ENCODE measurements at places on chromosomes 6 and 20. TPM values are rescaled to one million over a fixed set of nuclear protein-coding genes. Genes with fewer than 3 reads are reported as not detected.
A peak's percentile ranks its signal among the peaks of the same experiment; 100 is the strongest.

The TSPO2 gene
- not detected for total RNA-seq

The DPPA5 gene
- not detected for total RNA-seq

DNA sequence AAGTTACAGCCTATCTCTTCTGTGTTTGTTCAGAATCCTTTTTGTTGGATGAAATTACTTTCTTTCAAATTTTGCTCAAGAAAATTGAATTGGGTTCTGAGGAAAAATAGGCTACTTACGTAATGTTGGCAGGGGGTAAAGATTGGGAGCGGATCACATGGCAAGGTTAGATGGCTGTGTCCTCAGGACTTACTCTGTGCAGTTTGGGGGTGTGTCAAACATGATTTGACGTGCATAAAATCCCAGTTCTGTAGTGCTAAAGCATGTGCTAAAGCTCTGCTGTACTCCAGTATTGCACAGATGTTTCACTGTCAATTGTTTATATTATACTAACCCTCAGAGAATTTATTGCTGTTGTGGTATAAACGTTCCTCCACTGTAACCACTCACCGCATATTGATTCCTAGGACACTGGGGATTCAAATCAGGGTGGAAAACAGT is 2.6 kb downstream of the NT5E start:
- no peak overlapping the region for H3K27ac ChIP-seq
- DNase-seq: no peak
- peaks cover 78% of the 10 kb centered on the region for H3K27me3 ChIP-seq
- no peaks in the 10 kb centered on the region for H3K36me3 ChIP-seq

DNA sequence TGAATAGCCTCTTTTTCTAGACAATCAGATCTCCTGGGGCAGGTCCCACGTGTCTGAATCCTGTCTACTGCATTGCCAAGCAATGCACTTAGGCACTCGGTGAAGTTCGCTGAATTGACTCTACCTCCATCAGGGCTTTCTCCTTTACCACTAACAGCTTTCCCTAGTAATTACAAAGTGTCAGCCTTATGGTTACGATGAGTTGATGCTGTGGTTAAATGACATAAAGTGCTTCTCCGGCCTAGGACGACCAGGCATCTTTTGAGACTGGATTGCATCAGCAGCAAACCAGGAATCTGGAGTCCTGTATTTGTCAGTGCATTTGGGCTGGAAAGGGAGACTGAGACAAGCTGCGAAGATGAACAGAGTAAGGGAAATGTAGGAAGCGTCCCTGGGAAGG is 21.5 kb downstream of the NOX3 start:
- no peak for DNase-seq
- H3K36me3 ChIP-seq: no peaks in the 10 kb centered on the region
- H3K4me1 ChIP-seq: peaks cover 5% of the 10 kb centered on the region
- no peak overlapping the region for H3K4me3 ChIP-seq

- H3K27ac ChIP-seq: no peak overlapping the region
- DNase-seq: no peak
- H3K36me3 ChIP-seq: no peaks in the 10 kb centered on the region
- no peak overlapping the region for H3K4me3 ChIP-seq
- peaks cover 7% of the 10 kb centered on the region for H3K4me1 ChIP-seq
Observed at GRCh38 chr6:103983011-103983410, 876.7 kb downstream of the HACE1 start.

DNA sequence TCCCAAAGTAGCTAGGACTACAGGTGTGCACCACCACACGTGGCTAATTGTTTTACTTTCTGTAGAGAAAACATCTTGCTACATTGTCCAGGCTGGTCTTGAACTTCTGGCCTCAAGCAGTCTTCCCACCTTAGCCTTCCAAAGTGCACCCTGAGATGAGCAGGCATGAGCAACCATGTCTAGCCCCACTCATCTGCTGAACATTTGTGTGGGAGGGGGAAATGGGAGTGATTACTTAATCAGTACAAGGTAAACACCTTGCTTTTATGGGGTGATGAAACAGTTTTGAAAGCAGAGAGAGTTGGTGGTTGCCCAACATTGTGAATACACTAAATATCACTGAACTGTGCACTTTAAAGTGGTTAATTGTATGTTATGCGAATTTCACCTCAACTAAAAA is 5.3 kb downstream of the APMAP start:
- peaks cover 13% of the 10 kb centered on the region for H3K36me3 ChIP-seq
- DNase-seq: peak; percentile 7
- peaks cover 17% of the 10 kb centered on the region for H3K4me1 ChIP-seq

DNA sequence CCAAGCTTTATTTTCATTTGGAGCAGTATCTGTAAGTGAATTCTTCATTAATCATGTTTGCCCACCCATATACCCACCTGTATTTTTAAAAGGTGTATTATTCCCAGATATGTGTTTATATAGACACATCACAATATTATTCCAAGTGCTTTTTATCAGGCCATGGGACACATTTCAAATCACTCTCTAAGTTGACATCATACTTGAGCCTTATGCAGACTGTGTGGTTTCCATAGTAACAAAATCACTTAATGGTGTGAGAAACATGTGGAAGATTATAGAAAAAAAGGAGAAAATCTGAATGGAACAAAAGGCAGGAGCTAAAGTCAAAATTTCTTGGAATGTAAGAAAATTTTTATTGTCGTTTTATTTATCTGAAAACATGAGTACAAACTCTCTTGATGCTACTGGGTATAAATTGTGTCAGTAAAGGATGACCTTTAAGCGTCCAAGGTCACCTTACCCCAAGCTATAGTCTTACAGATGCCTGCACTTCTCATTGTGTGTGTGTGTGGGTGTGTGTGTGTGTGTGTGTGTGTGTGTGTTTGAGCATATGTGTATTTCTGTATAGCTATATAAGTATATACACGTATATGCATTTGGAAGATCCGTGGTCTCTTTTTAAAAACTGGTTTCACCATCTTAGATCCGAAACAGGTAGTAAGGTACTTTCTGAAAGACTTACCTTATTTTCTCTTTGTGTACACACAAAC is 79.8 kb upstream of the CCN6 start:
- H3K36me3 ChIP-seq: no peaks in the 10 kb centered on the region
- no peak for DNase-seq
- H3K27me3 ChIP-seq: no peaks in the 10 kb centered on the region
- peaks cover 27% of the 10 kb centered on the region for H3K4me1 ChIP-seq

DNA sequence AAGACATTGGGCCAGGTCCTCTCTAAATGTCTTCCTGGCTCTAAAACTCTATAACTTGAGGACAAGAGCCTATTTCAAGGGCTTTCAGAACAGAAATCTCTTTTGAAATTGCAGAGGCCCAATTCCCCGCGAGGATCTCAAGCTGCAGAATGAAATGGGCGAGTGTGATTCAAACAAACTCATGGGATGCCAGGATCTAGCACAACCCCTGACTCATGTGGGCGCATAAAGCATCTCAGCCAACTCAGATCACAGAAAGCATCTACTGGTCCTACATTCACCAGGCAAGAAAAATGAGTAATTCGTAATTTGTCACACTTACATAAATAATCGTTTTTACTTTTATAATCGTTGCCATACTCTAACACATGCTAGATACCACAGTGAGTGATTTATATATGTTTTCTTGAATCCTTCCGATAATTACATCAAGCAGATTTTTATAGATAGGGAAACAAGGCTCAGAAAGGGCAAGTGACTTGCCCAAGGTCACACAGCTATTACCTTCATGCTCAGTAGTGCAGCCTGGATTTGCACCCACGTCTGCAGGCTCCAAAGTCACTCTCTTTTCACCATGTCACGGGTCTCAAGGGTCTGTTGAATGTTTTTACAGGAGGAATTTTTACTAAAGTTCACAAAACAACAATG is 26.2 kb downstream of the FOXF2 start:
- no peak overlapping the region for H3K27ac ChIP-seq
- no peaks in the 10 kb centered on the region for H3K36me3 ChIP-seq
- H3K4me3 ChIP-seq: no peak overlapping the region
- DNase-seq: no peak
- no peaks in the 10 kb centered on the region for H3K4me1 ChIP-seq

GRCh38 chr6:168825226-168826077 is 384.5 kb downstream of the SMOC2 start:
- peaks cover 33% of the 10 kb centered on the region for H3K4me1 ChIP-seq
- DNase-seq: no peak
- H3K4me3 ChIP-seq: no peak overlapping the region
- H3K36me3 ChIP-seq: no peaks in the 10 kb centered on the region
